ENCODE measurements at places on chromosomes 2 and 18.

- DNase-seq: no peak
Measured at GRCh38 chr2:101516823-101517690, 42.1 kb upstream of the RFX8 start.

GRCh38 chr18:48454261-48454757 lies 45.1 kb upstream of the ZBTB7C start:
- DNase-seq: no peak

GRCh38 chr2:176542476-176542875 lies 273.2 kb downstream of the MTX2 start:
- DNase-seq: no peak

- DNase-seq: no peak
Measured at GRCh38 chr2:82330155-82330554, 2025.6 kb upstream of the LRRTM1 start.

GRCh38 chr2:15906778-15907177 lies 33.6 kb upstream of the MYCN start:
- DNase-seq: no peak

- no peak for DNase-seq
Measured at GRCh38 chr2:238434846-238435751, 8.4 kb downstream of the ASB1 start.

DNA sequence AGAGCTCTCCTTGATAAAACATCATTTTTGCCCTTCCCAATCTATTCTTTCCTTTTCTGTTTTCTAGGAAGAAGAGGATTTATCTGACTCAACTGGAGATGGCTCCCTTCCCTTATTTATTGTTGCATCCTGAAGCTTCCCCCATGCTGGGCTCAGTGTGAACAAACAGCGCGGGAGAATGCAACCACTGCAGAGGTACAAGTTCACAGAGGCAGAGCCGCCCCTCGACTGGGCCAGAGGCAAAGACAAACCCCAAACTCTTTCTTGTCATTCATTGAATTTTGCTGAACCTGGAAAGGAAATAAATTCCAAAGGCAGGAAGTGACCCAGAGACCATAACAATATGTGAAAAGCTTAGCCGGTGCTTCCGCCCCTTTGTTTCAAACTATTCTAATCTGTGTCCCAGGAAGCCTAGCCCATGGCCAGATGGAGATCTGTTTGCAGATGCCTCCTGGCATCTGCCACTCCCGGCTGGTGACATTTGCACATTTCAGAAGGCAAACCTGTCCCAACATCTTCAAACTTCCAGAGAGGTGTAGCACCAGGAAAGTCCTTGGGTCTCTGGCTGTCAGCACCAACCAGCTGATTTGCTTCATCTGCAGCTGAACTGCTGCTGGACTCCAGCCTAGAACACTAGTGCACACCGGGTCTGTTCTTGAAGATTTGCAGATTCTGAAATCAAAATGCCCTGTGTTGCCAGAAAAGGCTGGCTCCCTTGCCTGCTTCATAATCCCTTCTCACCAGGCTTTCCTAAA lies 79.4 kb upstream of the MAP4K3 start:
- peak; percentile 76 for DNase-seq

- DNase-seq: no peak
Measured at GRCh38 chr2:163471947-163472346, 263.9 kb downstream of the FIGN start.

- DNase-seq: no peak
Measured at GRCh38 chr2:57160976-57161375, 885.6 kb upstream of the VRK2 start.

- DNase-seq: no peak
Measured at GRCh38 chr2:100548771-100549170, 14.0 kb upstream of the PDCL3 start.

- no peak for DNase-seq
Measured at GRCh38 chr2:210063306-210063705, 60.9 kb downstream of the RPE start.

GRCh38 chr2:168583710-168584521 lies 127.8 kb downstream of the CERS6 start:
- DNase-seq: no peak

GRCh38 chr2:28627722-28628480 lies 123.7 kb upstream of the PPP1CB start:
- no peak for DNase-seq

GRCh38 chr18:24381126-24381525 lies 16.5 kb downstream of the OSBPL1A start:
- DNase-seq: no peak

DNA sequence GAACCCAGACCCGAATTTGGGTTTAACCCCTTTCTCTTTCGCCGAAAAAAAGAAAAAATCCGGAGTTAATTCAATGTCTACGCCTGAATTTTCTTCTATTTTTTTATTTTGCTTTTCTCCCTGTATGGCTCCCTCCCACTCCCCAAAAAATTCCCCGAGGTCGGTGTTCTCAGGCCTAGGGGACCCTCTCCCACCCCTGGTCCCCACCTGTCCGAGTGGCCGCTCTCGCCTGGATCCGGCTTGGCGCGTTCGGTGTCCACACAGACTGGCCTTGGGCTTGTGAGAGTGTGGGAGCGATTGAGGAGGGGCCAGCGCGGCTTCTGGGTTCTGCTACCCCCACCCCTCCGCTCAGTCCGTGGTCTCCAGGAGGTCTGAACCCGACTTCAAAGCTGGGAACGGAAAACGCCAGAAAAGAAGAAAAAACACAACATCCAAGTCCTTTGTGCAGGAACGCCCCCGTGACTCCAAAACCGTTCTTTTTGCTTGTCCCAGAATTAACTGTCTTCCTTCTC lies 5.7 kb upstream of the EN1 start:
- no peak for DNase-seq

All from NCI-H524 treated with DMSO at 0.1 percent for 48 hours (cell line).